ENCODE measurements at places on chromosomes 3 and 15.
A peak's percentile ranks its signal among the peaks of the same experiment; 100 is the strongest.

DNA sequence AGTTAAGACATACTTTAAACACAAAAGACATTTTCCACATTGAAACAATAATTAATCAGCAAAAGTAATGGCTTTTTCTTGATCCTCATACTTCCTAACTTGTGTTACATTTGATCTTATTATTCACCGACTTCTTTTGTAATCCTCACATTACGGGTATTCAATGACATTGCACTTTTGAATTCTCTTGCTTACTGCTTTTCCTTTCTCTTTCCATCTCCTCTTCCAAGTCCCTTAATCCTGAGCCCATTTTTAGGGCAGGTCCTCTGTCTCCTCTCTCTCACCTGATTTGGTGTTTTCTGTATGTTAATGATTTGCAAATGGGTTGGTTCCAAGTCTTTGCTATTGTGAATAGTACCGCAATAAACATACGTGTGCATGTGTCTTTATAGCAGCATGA, 48.5 kb upstream of the RAP2B start:
- no peak for DNase-seq

- DNase-seq: no peak
Measured at GRCh38 chr3:33874815-33875214, 76.4 kb downstream of the PDCD6IP start.

DNA sequence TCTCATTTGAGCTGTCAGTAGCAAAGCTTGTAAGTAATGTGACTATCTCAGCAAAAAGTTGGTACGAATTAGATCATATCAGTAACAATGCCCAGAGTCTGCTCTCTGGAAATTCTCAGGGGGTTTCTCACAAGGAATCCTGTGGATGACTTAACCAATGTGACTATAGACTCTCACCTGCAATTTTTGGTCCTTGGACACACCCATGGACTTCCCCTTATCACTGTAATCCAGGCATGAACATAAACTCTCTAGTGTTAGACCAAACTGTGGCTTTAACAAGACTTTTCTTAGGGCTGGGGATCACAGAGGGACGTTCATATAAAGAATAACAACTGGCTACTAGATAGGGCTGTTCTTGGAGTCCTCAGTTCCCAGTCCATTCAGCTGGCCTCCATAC, 3.9 kb upstream of the ZNF80 start:
- DNase-seq: no peak

GRCh38 chr15:41656188-41656587, 4.0 kb upstream of the MGA start:
- no peak for DNase-seq

DNA sequence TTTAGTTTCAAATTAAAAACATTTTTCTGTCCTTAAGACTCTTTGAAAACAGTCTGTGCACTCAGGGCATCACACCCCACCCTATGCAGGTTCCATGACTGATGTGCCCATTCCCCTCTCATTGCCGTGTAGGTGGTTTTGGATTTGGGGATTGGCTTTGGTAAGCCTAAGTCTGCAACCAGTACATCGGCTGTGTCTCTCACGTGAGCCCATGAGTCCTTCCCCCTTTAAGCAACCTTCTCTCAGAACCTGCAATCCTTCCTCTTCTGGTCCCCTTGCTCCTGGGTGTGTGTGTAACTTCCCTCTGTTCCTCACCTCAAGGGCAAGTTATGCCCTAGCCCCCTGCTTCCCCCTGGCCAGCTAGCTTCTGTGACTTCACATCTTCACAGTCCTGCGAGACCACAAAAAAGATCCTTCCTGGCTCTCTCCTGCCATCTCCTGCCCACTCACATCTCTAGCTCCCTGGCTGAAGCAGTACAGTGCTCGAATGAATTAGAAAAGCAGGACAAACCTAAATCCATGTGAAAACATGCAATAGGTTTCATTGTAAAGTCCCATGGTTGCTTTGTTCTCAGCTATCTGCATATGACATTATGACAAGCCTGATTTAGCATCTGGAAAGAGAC, 126.7 kb downstream of the UACA start:
- DNase-seq: no peak

GRCh38 chr15:98330692-98331435, 317.5 kb upstream of the IGF1R start:
- no peak for DNase-seq

GRCh38 chr3:48399387-48400172, 27.6 kb downstream of the FBXW12 start:
- no peak for DNase-seq

GRCh38 chr15:81327516-81327915, 3.6 kb upstream of the STARD5 start:
- DNase-seq: no peak

DNA sequence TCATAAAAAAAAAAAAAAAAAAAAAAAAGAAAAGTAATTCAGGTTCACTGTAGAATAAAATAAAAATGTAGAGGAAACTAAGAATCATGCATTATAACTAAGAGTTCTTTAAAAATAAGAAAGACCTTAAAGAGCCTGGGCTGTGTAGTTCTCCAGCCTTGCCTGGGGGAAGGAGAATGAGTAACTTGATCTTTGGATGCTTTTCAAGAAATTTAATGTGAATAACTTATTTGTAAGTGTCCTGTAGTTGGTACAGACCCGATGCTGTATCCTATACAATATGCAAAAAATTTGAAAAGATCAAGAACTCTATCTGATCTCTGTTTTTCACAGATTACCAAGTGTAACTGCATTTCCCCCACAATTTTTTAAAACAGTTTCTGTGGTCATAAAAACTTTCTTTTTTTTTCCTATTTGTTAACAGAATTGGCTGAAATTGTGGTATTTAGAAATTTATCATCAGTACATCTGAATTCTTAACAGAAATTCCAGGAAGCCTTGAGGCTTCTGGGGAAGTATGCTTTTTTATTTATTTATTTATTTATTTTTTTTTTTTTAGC, 195.3 kb downstream of the THRB start:
- no peak for DNase-seq

- no peak for DNase-seq
Measured at GRCh38 chr15:29747837-29748417, 74.3 kb downstream of the TJP1 start.

DNA sequence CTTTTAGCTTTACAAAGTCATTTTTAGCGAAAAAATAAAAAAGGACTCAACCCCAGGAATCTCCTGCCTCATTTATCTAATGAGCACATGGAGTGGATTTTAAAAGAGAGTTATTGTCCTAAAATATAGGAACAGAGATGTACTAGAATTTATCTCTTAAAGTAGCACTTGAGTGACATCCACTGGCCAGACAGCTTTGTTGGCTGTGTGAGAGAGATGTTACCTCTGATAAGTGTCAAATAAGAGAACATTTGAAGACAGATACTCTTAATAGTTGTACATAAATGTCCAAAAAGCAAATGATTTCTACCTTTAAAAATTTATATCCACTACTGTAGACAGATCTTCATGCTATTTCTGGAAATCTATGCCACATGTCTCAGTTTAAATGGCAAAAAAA, 12.3 kb upstream of the MFSD1 start:
- no peak for DNase-seq

DNA sequence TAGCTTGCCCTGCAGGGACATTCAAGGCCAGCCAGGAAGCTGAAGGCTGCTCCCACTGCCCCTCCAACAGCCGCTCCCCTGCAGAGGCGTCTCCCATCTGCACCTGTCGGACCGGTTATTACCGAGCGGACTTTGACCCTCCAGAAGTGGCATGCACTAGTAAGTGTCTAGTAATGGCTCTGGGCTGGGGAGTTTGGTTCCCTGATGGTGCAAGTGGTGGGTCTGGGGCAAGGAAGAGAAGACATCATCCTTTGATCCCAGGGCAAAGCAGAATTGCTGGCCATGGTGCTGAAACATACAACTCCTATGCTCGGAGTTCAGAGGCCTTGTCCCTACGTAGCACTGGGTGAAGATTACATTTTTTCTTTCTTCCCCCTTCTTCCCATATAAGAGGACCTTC, 311.4 kb downstream of the EPHB1 start:
- peak; percentile 36 for DNase-seq

DNA sequence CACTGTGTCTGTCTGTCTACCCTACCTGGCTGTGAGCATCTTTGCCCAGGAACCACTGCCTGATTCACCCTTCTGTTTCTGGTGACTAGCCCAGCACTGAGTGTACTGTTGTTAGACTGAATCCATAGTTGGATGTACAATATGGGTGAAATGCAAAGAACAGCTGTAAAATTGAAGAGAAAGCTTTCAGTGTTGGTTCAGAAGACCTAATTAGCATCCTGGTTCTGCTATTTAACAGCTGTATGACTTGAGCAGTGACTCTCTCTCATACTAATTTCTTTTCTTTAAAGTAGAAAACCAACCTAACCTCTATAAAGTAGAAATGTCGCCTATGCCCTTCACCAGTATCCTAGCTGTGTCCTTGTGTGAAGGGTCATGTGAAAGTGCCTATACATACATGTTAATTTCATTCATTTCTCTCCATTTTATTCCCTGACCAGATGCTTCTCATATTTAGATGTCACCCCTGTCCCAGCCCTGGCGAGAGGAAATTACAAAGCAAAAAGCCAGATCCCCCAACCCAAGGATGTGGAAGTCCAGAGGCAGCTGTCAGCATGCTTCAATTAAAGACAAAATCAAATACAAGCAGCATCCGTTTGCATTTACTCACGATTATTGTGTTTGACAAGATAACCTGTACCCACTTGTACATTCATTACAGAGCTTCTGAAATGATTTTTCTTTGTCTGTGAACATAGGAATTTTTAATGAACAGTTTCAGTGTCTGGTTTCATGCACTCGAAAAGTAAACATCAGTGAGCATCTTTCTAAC, 305.7 kb upstream of the ICE2 start:
- no peak for DNase-seq

DNA sequence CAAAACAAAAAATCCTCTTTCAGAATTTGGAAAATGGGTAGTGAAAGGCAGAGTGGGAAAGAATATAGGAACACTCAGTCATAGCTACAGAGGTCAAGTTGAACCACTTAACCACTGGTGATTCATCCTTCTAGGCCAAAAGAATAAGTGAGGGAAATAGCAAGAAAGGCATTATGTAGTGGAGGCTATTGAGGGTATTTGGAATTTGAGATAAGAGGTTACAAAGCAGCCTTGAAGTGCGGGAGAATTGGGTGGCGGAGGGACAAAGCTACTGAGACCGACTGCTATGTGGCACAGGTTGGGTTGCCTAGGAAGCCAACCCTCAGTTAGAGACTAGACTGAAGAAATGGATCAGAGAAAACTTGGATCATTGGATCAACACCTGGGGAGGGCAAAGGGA, 109.5 kb downstream of the SYNPR start:
- DNase-seq: no peak

- DNase-seq: no peak
Measured at GRCh38 chr15:40870716-40871115, 3.3 kb downstream of the RHOV start.

DNA sequence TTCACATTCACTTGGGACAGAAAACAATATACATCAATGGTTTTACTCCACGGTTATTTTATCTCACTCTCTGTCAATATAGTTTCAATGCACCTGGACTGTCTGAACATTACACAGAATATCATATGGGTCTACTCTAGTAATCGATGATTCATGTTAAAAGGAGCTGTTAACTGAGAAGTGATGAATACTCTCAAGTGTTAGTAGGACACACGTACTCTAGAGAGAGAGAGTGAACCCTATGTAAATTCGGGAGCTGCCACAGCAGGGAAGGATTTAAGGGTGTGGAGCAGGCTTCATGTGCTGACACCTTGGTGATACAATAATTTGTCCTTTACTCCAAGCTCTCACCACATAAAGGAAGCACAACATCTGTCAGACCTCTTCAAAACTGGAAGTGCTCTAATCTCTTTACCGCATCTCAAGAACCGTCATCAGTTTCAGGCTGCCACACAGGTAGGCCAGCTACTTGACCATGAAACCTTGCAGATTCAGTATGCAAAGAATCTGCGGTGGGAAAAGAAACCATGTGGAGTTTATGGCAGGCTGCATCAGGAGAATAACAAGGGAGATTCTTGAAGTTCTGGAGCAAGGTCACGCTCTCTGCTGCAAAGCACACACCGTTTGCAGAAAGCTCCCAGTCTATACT, 199.2 kb upstream of the TMC3 start:
- DNase-seq: peak; percentile 37

DNA sequence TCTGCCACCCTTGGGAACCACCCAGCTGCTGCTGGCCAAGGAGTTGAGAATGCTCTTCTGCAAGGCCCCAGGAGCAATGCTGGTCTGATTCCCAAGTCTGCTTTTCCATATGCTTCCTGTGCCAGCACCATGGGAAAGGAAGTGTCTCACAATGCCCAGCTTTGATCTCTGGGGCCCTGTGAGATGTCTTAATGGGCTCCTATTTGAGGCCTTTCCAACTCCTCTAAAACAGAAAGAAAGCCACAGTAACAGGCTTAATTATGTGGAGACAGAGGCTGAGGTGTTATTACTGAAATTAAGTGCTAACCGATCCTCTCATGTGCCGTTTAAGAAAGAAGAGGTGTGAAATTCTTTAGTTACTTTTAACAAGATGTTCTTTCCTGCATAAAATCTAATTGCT, 4.5 kb downstream of the EOGT start:
- no peak for DNase-seq

DNA sequence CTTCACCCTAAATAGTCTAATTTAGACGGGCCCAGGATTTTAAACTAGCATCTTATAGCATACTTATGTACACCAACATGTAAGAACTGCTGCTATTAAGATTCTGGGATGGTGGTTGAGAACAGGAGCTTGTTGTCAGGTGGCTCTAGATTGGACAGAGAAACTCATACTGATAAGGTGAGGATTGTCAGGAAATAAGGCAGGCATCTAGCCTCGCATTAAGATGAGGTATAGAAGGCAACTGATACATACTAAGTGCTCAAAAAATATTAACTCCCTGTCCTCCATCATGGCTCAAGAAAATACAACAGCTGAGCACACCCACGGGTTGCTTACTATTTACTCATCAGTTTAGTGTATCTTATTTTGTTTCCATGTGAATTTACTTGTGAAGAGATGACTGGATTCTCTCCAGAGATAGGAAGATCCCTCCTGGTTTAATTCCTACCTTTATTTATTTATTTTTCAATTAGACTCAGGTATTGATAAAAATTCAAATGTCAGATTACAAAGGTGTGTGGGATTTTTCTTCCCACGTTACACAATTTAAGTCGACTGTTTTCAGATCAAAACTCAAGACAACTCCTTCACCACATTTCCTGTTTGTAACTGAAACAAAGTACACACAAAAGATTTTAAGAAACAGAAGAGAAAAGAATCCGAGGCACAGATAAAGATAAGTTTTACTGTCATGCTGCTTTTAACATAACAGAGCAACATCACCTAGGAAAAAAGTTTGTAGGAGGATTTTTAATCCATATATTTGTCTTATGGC, at the start of gene TRAT1:
Gene TRAT1 (plus strand): TSS at position 664 of the 775 bp plus-strand sequence. CDS start 142 bp downstream, outside the sequence.
- no peak for DNase-seq

- DNase-seq: no peak
Measured at GRCh38 chr3:126763035-126763434, 59.0 kb downstream of the CHCHD6 start.

- no peak for DNase-seq
Measured at GRCh38 chr15:29454506-29454905, 184.9 kb upstream of the NSMCE3 start.

- no peak for DNase-seq
Measured at GRCh38 chr3:134355416-134355815, 18.8 kb downstream of the AMOTL2 start.

Data from T-helper 2 cell (primary cell).